ENCODE measurements at places on chromosomes 12 and 14. TPM values are rescaled to one million over a fixed set of nuclear protein-coding genes. Genes with fewer than 3 reads are reported as not detected.

TBC1D30 gene
- 0.31 TPM for total RNA-seq

CFAP54 gene
- 0.78 TPM for total RNA-seq

DNA sequence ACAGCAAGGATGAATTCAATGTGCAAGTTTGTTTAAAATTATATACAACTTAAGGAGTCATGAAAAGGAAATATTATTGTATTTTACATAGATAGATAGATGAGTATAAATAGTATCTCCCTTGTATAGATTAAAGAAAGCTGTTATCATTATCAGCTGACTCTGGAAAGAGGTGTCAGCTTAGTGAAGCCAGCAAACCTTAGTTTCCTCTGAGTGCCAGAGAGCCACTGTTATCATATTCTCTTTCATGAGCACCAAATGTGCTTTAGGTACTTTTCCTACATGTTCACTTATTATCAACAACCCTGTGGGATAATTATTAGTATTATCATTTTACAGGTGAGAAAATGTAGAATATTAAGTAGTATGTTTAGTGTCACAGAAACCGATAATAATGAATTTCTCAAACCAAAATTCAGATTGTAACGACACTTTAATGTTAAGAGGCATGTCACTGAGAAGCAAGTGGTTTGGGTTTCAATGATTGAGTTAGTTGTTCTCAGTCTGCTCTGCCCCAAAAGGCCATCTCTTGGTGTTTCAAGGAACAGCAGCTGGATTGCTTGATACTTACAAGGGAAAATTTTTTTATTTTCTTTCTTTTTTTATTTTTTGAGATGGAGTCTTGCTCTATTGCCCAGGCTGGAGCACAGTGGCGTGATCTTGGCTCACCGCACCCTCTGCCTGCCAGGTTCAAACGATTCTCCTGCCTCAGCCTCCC lies 53.7 kb downstream of the PLEKHA5 start:
- no peak for DNase-seq

GRCh38 chr14:65092349-65092748 lies 10.0 kb downstream of the MAX start:
- DNase-seq: no peak

RPS6KL1 gene
- total RNA-seq: 3.1 TPM

DNA sequence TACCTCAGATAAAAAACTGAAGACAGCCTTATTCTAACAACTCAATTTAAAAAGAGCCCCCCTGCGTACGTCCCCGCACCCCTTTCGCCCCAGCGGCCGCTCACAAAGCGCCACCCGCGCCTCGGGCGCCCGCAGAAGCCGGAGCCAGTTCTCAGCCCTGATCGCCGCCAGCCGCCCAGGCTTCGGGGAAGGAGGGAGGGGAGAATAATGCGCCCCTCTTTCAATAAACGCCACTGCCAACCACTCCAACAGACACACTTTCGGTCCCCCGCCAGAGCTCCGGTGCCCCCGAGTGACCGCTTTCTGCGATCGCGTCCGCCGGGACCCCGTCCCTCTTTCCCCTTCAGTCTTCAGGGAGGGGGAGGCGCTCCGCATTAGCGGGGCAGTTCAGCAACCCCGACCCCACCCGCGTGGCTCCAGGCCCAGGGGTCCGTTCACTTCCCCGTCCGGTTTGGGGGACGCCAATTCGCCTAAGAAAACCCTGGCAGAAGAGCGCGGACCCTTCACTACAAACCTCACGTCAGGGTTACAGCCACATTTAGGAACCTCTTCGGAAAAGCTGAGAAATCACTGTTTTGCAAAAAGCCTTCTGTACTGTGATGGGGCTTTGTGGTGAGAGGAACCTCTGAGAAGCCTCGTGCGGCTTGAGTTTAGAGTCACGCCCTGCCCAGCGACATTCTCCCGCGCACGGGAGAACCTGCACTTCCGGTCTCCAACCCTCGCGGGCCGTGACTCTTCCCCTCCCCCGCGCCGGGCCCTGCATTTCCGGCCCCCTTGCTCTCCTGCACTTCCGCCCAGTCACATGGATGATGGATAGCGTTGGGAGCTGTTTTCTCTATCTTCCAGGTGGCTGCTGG lies 18.7 kb downstream of the FOXG1 start:
- no peak for DNase-seq

DNA sequence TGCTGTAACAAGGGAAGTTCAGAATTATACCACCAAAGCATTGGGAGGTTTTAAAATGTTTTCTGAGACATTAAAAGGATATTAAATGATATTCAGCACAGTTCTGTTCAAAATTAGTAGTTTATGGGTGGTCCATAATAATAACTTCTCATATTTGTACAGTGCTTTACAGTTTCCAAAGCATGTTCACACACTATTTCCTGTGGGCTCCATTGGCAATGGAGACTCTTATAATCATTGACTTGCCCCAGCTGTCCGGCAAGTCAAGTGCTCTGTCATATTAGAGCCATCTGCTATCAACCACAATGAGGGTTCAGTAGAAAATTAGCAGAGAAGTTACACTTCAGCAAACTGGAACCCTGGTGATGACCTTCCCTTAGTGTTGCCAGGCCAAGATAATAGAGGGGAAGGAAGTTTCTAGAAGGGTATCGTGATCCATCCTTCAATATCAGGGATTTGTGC lies 526.6 kb upstream of the CCDC196 start:
- DNase-seq: no peak

C12orf60 gene
- total RNA-seq: 1.9 TPM

Measured in foreskin keratinocyte (primary cell).